ENCODE measurements at places on chromosomes 4 and X. TPM values are rescaled to one million over a fixed set of nuclear protein-coding genes. Genes with fewer than 3 reads are reported as not detected.

The PNMA6F gene
- not detected for total RNA-seq

The MAGED4B gene
- total RNA-seq = 0.50 TPM

The TLR10 gene
- not detected for total RNA-seq

The CLNK gene
- total RNA-seq = 0.45 TPM

GRCh38 chr4:151323667-151324066, 1.7 kb downstream of the SH3D19 start:
- peaks cover 5% of the 10 kb centered on the region for H3K36me3 ChIP-seq
- no peak for DNase-seq
- H3K4me1 ChIP-seq = no peaks in the 10 kb centered on the region
- H3K27me3 ChIP-seq = peaks cover 57% of the 10 kb centered on the region
- H3K4me3 ChIP-seq = no peak overlapping the region

- H3K4me1 ChIP-seq = no peaks in the 10 kb centered on the region
- H3K36me3 ChIP-seq = peaks cover 4% of the 10 kb centered on the region
- H3K4me3 ChIP-seq = no peak overlapping the region
- no peak overlapping the region for H3K27ac ChIP-seq
- no peak for DNase-seq
- H3K27me3 ChIP-seq = no peaks in the 10 kb centered on the region
Observed at GRCh38 chr4:175509320-175509719, 302.7 kb downstream of the GPM6A start.

DNA sequence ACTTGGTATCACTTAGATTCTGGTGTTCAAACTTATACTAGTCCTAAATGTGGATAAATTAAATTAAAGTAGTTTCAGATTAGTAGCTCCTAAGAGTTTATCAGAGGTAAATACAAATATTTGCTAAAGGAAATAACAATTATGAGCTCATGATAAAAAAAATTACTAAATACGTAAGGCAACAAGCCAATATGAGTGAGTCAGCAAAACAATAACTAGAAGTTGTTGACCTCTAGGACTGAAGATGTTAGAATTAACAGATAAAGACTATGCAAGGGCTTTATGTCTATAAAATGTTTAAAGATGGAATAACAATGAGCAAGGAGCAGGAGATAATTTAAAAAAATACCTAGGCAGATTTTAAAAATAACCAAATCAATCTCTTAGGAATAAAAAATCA, 195.8 kb downstream of the CLCN4 start:
- no peak overlapping the region for H3K27ac ChIP-seq
- no peaks in the 10 kb centered on the region for H3K4me1 ChIP-seq
- no peak overlapping the region for H3K4me3 ChIP-seq
- H3K36me3 ChIP-seq = no peaks in the 10 kb centered on the region

GRCh38 chrX:9857575-9858474, 71.6 kb downstream of the SHROOM2 start:
- no peaks in the 10 kb centered on the region for H3K4me1 ChIP-seq
- DNase-seq = no peak
- no peaks in the 10 kb centered on the region for H3K36me3 ChIP-seq
- no peaks in the 10 kb centered on the region for H3K27me3 ChIP-seq
- no peak overlapping the region for H3K4me3 ChIP-seq
- H3K27ac ChIP-seq = no peak overlapping the region

Measured in natural killer cell treated with Interleukin-12 subunit alpha and Interleukin-12 subunit beta and Interleukin-15 and Interleukin-18, amount 100 ng/mL, for 72 hours (primary cell).